Activated CD8-positive, alpha-beta memory T cell treated with anti-CD3 and anti-CD28 coated beads, Interleukin-2, amount 10 ng/mL, durations not matched to agents 7 days and 5 days (primary cell): ENCODE measurements at places on chromosomes 13 and 19. TPM values are rescaled to one million over a fixed set of nuclear protein-coding genes. Genes with fewer than 3 reads are reported as not detected.

DNA sequence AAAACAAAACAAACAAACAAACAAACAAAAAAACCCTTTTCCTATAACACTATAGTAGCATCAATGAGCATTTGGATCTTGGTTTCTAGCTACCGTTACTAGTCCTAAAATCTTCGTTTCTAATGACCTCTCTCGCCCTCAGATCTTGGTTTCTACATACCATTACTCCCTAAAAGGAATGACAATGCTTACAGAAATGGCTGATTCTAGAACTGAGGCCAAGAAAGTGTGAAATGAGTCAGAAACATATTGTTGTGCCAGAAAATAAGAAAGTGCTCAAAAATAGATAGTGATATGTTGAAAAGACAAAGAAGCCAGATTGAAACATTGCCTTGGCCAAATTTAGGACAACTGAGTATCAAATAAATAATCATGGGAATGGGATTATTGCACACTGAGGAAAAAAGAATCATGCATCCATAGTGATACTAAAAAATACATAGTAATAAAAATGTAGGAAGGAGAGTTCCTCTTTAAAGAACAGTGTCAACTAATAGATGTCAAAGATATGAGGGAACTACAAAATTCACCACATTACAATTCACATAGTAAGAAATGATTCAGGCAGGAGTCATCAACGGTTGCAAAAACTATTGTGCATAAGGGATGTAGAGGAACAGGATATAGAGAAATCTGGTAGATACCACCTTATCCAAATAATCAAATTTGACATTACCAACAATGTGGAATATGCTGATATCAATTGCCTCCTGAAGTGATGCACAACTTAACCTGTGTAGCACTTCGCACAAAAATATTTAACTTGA lies 386.6 kb downstream of the DIAPH3 start:
- no peak overlapping the region for H3K4me3 ChIP-seq
- H3K27ac ChIP-seq = no peak overlapping the region
- no peak for DNase-seq
- peaks cover 2% of the 10 kb centered on the region for H3K4me1 ChIP-seq

Gene SLC7A10
- not detected for total RNA-seq

DNA sequence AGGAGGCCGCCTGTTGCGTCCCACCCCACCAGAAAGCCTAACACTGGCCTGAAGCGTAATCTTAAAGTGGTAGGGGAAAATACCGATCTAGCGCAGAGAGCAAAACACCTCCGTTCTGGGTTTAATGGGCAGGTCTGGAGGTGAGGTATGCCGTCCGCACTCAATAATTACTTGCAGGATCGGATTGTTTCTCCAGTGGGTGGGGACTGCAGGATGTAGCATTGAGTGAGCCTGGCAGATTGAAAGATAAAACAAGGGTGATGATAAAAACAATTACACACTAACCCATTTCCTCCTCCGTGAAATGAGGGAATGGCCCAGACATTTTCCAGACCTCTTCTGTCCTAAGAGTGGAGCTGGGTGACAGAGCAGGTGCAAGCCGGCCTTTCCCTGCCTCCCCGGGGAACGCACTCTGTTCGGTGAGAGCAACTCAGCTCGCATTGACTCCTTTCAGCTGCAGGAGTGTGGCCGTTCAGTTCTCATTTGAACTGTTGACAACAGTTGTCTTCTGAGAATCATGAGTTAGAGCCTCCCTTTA lies 110.2 kb upstream of the DOCK9 start:
- no peak for DNase-seq
- H3K4me1 ChIP-seq = peaks cover 30% of the 10 kb centered on the region
- H3K27ac ChIP-seq = peak overlapping the region; percentile 98
- H3K36me3 ChIP-seq = peaks cover 1% of the 10 kb centered on the region

Gene LAIR1
- total RNA-seq = 71.6 TPM

DNA sequence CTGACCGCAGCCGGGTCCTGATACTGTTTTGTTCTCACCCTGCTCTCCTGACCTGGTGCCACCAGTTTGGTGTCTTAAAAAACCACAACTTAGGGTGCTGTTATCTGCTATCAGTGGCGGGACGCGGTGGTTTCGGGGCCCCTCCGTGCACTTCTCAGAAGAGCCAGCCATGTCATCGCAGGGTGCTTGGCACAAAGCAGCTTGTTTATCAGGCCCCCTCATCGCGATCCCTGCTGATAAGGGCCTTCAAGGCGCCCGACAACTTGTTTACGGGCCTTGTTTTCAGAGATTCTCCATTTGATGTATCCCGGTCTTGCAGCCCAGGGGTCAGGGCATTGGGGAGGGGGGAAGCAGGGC lies 58.1 kb upstream of the KLF2 start:
- H3K4me3 ChIP-seq = no peak overlapping the region
- peaks cover 5% of the 10 kb centered on the region for H3K36me3 ChIP-seq
- H3K27me3 ChIP-seq = peaks cover 27% of the 10 kb centered on the region

Gene SRRM5
- total RNA-seq = 0.37 TPM

GRCh38 chr13:39496506-39496905 lies 106.5 kb downstream of the LHFPL6 start:
- H3K4me3 ChIP-seq = no peak overlapping the region
- no peaks in the 10 kb centered on the region for H3K4me1 ChIP-seq
- DNase-seq = no peak
- no peaks in the 10 kb centered on the region for H3K36me3 ChIP-seq
- H3K27ac ChIP-seq = no peak overlapping the region

Gene NUCB1
- total RNA-seq = 226 TPM

- no peak overlapping the region for H3K4me3 ChIP-seq
- H3K27me3 ChIP-seq = peaks cover 28% of the 10 kb centered on the region
- H3K4me1 ChIP-seq = peaks cover 21% of the 10 kb centered on the region
- no peak for DNase-seq
- H3K27ac ChIP-seq = no peak overlapping the region
Measured at GRCh38 chr13:23674795-23675640, 104.8 kb downstream of the TNFRSF19 start.

GRCh38 chr19:15222738-15223648 lies 9.3 kb downstream of the EPHX3 start:
- no peak overlapping the region for H3K27ac ChIP-seq
- peaks cover 18% of the 10 kb centered on the region for H3K4me1 ChIP-seq
- peak overlapping the region; percentile 75 for H3K4me3 ChIP-seq
- DNase-seq = peak; percentile 88

Gene TLE2
- total RNA-seq = 1.0 TPM

DNA sequence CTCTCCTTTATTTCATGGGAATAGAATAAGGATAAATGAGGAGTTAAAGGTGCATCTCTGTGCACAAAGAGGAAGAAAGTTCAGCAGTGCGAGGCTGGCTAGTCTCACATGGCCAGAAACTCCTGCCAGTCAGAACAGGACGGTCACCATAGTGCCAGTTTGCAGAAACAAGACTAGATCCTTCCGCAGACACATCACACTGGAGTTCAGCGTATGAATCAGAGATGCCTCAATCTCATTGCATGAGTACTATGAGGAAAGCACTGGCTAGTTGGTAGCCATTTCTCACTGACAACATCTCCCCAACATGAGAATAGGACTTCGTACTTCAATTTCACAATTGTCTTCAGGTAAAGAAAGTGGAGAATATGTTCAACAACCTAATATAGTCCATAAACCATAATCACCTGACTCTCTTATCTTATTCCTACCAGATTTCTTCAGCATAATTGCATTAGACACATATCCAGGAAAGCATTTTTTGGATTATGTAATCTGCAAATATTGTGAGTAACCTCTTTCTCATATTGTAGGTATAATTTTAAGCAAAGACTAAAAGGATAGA lies 34.9 kb downstream of the RXFP2 start:
- no peak overlapping the region for H3K4me3 ChIP-seq
- H3K36me3 ChIP-seq = no peaks in the 10 kb centered on the region
- H3K27ac ChIP-seq = no peak overlapping the region
- H3K27me3 ChIP-seq = no peaks in the 10 kb centered on the region
- no peaks in the 10 kb centered on the region for H3K4me1 ChIP-seq

Gene RNF225
- 0.61 TPM for total RNA-seq

DNA sequence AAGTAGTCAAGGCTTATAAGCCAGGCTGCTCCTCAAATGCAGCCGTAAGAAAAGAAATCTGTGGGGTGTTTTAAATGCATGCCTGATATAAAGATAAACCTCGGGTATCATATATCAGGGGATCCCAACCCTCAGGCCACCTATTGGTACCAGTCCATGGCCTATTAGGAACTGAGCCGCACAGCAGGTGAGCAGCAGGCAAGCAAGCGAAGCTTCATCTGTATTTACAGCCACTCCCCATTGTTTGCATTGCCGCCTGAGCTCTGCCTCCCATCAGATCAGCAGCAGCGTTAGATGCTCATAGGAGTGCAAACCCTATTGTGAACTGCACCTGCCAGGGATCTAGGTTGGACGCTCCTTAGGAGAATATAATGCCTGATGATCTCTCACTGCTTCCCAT lies 233.5 kb upstream of the SERP2 start:
- no peaks in the 10 kb centered on the region for H3K36me3 ChIP-seq
- no peak overlapping the region for H3K27ac ChIP-seq
- H3K4me3 ChIP-seq = no peak overlapping the region

Gene ZNF85
- total RNA-seq = 20.6 TPM

DNA sequence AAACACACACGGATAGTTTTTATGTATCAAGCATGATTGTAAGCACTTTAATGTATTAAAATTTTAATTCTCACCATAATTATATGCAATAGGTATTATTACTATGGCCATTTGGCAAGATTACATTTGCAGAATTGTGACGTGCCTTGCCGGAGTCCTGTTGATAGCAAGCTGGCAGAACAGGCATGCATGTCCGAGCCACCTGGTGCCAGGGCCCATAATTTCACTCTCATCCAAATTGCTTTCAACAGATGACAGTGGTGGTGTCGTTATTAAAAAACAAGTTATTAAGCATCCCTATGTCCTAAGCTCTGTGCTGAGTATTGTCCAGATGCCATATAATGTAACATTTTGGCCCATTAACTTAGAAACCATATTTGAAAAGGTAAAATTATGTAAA lies 374.3 kb downstream of the FOXO1 start:
- H3K27me3 ChIP-seq = no peaks in the 10 kb centered on the region
- no peak overlapping the region for H3K4me3 ChIP-seq
- H3K36me3 ChIP-seq = peaks cover 1% of the 10 kb centered on the region
- DNase-seq = no peak

Gene PMIS2
- total RNA-seq = not detected

DNA sequence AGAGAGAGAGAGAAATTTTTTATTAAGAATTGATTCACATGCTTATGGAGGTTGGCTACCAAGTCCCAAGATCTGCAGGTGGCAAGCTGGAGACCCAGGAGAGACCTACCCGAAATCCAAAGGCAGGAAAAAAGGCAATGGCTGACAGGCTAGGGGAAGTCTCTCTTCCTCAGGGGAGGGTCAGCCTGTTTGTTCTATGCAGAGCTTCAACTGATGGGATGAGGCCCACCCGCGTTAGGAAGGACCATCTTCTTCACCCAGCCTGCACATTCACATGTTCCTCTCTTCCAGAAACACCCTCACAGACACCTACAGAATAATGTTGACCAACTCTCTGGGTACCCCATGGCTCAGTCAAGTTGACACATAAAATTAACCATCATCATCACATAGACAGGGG lies 65.3 kb upstream of the SERP2 start:
- H3K27me3 ChIP-seq = peaks cover 50% of the 10 kb centered on the region
- no peak for DNase-seq
- H3K36me3 ChIP-seq = no peaks in the 10 kb centered on the region
- peaks cover 4% of the 10 kb centered on the region for H3K4me1 ChIP-seq
- H3K4me3 ChIP-seq = no peak overlapping the region

- no peak overlapping the region for H3K27ac ChIP-seq
- H3K36me3 ChIP-seq = no peaks in the 10 kb centered on the region
- DNase-seq = no peak
- H3K27me3 ChIP-seq = no peaks in the 10 kb centered on the region
- H3K4me3 ChIP-seq = no peak overlapping the region
Measured at GRCh38 chr13:92827503-92827902, 399.1 kb upstream of the GPC6 start.

GRCh38 chr13:47661076-47661475 lies 340.0 kb downstream of the SUCLA2 start:
- no peak overlapping the region for H3K27ac ChIP-seq
- H3K4me1 ChIP-seq = no peaks in the 10 kb centered on the region
- no peaks in the 10 kb centered on the region for H3K36me3 ChIP-seq
- H3K27me3 ChIP-seq = no peaks in the 10 kb centered on the region
- no peak for DNase-seq

- no peak for DNase-seq
- no peaks in the 10 kb centered on the region for H3K36me3 ChIP-seq
- no peak overlapping the region for H3K27ac ChIP-seq
- H3K4me1 ChIP-seq = no peaks in the 10 kb centered on the region
Measured at GRCh38 chr19:30340771-30341561, 31.2 kb upstream of the ZNF536 start.

Gene MYPOP
- 13.8 TPM for total RNA-seq

DNA sequence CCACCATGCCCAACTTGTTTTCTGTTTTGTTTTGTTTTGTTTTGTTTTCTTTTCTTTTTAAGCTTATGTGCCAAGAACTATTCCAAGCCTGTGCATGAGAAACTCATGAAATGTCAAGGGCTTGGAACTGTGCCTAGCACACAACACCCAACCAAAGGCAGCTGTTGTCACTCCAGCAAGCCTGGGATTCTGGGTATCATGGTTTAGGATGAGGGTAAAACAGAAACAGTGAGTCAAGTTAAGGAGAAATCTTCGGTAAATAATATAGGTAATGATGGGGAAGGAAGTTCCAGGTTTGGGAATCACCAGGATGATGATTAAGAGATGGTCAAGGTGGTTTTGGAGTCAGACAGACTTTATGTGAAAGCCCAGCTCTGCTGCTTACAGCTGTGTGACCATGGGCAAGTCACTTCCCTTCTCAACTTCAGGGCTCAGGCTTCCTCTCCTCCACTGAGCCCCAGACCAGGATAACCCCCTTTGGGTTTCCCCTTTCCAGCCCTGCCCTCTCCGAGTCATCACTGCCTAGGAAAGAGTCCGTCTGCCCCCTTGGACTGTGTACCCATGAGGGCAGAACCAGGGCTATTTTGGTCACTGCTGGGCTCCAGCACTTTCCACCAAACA lies 5.0 kb downstream of the PVR start:
- no peaks in the 10 kb centered on the region for H3K36me3 ChIP-seq
- peaks cover 6% of the 10 kb centered on the region for H3K27me3 ChIP-seq
- DNase-seq = no peak
- peaks cover 1% of the 10 kb centered on the region for H3K4me1 ChIP-seq
- no peak overlapping the region for H3K27ac ChIP-seq
- H3K4me3 ChIP-seq = no peak overlapping the region

GRCh38 chr13:77565635-77566034 lies 30.1 kb downstream of the SCEL start:
- H3K4me1 ChIP-seq = no peaks in the 10 kb centered on the region
- H3K27ac ChIP-seq = no peak overlapping the region
- H3K4me3 ChIP-seq = no peak overlapping the region

- H3K4me3 ChIP-seq = no peak overlapping the region
- no peak for DNase-seq
Measured at GRCh38 chr19:47321630-47322029, 10.3 kb upstream of the C5AR2 start.

- no peaks in the 10 kb centered on the region for H3K36me3 ChIP-seq
- no peak overlapping the region for H3K4me3 ChIP-seq
- no peaks in the 10 kb centered on the region for H3K27me3 ChIP-seq
- H3K27ac ChIP-seq = no peak overlapping the region
Measured at GRCh38 chr13:40570930-40571329, 95.5 kb downstream of the FOXO1 start.

Gene GRIK5
- 0.44 TPM for total RNA-seq

Gene ONECUT3
- total RNA-seq = not detected
